ENCODE measurements at places on chromosomes 7 and 10.

DNA sequence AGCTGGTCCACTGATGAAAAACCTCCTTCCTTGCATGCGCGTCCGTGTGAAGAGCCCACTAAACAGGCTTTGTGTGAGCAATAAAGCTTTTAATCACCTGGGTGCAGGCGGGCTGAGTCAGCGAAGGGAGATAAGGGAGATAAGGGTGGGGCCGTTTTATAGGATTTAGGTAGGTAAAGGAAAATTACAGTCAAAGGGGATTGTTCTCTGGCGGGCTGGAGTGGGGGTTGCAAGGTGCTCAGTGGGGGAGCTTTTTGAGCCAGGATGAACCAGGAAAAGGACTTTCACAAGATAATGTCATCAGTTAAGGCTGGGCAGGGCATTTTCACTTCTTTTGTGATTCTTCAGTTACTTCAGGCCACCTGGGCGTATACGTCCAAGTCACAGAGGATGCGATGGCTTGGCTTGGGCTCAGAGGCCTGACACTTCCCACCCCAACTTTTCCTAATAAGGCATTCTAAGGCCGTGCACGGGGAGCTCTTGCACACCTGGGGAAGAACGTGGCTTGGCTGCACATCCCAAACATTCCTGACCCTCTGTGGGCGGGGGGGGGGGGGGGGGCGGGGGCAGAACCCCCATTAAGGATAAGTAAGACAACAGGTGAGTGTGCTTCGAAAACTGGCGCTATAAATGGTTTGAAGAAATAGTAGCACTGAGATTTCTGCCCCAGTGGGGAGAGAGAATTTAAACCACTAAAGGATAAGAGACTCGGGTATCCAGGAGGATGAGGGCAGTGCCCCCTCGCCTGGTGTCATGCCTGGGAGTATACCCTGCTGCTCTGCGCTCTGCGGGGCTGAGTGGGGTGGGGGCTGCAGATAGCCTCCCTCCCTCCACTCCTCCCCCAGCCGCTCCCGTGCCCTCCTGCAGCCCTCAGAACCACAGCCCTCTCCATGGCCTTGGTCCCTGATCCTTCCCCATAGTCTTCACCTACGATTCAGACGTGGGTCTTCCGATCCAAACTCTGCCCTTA, 217.6 kb downstream of the MLLT10 start:
- DNase-seq, result no peak

GRCh38 chr7:110994028-110994967, 96.6 kb upstream of the LRRN3 start:
- DNase-seq, result no peak

DNA sequence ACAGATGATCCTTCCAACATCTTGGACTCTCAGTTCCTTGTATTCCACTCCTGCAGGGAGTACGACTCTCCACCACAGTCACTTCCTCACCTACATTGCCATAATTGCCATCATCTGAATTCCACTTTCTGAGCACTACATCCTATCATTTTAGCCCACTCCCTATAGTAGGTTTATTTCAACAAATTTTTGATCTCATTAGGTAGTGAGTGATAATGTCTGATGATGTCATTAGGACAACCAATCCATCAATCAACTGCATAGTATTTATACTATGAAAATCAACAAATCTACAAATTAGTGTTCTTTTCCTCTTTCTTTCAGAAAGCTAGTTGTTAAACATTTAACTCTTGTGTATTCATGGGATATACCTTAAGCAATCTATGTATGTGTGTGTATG, 13.7 kb upstream of the TRA2A start:
- DNase-seq, result no peak

DNA sequence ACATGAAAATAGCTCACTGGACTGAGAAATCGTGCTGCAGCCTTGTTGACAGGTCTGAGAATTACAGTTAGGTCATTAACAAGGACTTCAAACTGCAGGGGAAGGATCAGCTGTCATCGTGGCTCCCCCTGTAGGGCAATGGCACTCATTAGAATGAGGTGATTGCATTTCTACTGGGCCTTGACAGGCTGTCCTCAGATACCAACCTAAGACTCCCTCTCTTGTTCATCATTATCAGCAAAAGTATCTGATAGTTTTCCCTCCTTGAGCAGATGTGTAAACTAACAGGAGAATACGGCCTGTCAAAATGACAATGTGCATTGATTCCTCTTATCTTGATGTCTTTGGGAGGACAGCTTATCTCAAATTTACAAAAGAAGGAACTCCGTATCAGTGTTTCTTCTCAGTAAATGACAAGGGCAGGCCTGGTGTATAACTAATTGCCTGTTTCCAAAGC, 648.5 kb upstream of the LRRN3 start:
- DNase-seq, result no peak

DNA sequence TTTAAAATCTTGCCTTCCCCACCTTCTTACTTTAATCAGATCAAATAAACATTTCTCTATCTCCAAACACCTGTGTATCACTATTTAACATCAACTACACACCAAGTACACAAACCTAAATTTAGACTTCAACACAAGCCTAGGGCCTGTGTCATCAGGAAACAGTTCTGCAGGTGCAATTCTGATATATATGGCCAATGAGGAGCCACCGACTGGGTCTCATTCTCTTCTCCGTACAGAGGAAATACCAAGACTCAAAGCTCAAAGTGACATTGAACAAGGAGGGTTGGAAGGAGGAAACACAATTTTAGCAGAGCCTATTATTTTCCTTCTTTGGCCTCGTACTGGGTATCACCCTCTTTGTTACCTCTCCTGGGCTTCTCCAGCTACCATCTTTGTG, 152.6 kb upstream of the PRR15 start:
- no peak for DNase-seq

GRCh38 chr7:18531539-18531938, 36.0 kb downstream of the HDAC9 start:
- DNase-seq, result no peak

DNA sequence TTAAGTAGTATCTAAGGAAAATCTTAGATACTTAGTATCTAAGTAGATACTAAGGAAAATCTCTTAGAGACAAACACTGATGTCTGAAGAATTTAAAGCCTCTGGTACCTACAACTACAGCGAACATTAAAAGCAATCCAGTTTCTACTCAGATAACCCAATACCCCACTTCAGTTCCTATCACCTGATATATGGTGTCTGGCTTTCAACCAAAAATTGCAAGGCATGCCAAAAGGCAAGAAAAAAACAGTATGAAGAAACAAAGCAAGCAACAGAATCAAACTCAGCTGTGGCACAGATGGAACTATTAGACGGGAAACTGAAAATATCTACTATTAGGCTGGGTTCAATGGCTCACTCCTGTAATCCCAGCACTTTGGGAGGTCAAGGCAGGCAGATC, 31.1 kb downstream of the ARHGAP12 start:
- DNase-seq, result no peak

GRCh38 chr10:131655101-131655849, 245.5 kb upstream of the PPP2R2D start:
- DNase-seq, result no peak

DNA sequence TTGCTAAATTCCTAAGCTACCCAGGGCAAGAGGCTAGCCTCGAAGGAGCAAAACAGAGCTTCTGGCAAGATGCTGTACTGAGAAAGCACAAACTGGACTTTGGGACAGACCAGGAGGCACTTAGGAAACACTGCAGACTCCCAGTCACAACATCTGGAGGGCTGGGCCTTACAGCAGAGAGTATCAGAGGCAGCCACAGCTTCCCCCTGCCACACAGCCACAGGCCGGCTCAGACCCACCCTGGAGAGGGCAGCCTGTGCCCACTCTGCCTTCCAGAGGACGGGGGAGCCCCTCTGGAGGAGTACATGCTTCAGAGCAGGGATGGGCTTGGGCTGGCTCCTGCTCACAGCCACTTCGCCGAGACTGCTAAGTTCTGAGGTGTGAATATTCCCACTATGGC, 17.4 kb downstream of the ESYT2 start:
- DNase-seq, result no peak

DNA sequence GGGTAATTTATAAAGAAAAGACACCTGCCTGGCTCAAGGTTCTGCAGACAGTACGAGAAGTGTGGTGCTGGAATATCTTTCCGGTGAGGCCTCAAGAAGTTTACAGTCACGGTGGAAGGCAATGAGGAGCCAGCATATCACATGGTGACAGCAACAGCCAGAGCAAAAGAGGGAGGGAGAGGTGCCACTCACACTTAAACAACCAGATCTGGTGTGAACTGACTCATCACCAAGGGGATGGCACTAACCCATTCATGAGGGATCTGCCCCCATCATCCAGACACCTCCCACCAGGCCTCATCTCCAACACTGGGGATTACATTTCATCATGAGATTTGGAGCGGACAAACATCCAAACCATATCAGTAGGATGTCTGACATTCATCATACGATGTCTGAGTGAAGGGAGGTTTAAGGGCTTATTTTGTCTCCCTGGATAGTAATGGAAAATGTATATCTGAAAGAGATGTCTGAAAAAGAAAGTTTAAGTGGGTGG, 23.5 kb upstream of the KBTBD2 start:
- DNase-seq, result no peak

DNA sequence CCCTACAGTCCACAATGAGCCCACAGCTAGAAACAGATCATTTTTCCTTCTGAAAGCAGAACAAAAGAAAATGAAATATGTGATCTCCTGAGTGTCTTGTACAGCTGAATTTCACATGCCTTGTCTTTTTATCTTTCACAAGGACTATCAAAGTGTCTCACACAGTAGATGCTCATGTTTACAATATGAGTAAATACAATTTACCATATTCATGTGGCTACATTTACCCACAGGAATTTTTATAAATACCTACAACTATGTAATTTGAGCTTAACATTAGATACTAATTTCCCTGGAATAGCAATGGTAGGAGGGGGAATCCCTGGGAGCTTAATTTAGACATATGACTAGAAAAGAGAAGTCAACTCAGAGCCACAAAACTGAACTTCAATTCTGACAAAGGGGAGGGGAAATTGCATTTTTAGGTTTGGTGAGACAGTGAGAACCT, 186.2 kb downstream of the MACC1 start:
- no peak for DNase-seq

GRCh38 chr7:114554781-114555537, 140.3 kb downstream of the FOXP2 start:
- DNase-seq, result no peak

GRCh38 chr7:12007576-12007975, 175.6 kb upstream of the THSD7A start:
- no peak for DNase-seq
